ENCODE measurements at places on chromosomes 5 and 9.
A peak's percentile ranks its signal among the peaks of the same experiment; 100 is the strongest.

DNA sequence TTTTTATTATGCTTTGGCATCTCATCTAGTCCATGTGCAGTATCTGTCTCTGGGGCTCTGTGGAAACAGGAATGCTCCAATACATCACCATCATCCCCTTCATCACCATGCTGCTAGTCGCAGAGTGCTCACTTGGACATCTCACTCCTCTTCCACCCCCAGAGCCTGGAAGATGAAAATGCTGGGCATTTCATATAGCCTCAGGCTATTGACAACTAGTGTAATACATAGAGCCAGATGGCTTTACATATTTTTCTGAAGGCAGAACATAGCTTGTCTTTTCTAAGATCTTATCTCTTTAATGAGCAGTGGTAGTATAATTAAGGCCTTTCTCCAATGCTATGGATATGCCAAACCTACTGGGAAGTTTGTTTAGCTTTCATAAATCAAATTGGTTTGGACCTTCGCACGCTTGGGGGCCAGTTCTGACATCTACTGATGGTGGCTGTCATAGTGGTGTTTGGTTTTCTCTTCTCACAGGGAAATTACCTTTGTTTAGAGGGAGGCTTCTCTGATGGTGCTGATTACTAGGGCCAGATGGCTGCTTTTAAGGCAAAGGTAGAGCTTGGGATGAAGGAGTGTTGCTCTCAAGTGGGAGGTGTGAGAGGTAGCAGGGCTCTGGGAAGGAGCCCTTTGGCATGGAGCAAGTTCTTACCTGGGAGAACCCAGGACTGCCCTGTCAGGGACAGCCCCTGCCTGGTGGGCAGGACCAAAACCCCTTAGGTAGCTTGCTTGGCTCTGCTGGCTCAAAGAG lies 63.1 kb upstream of the CXCL14 start:
- no peak for DNase-seq

DNA sequence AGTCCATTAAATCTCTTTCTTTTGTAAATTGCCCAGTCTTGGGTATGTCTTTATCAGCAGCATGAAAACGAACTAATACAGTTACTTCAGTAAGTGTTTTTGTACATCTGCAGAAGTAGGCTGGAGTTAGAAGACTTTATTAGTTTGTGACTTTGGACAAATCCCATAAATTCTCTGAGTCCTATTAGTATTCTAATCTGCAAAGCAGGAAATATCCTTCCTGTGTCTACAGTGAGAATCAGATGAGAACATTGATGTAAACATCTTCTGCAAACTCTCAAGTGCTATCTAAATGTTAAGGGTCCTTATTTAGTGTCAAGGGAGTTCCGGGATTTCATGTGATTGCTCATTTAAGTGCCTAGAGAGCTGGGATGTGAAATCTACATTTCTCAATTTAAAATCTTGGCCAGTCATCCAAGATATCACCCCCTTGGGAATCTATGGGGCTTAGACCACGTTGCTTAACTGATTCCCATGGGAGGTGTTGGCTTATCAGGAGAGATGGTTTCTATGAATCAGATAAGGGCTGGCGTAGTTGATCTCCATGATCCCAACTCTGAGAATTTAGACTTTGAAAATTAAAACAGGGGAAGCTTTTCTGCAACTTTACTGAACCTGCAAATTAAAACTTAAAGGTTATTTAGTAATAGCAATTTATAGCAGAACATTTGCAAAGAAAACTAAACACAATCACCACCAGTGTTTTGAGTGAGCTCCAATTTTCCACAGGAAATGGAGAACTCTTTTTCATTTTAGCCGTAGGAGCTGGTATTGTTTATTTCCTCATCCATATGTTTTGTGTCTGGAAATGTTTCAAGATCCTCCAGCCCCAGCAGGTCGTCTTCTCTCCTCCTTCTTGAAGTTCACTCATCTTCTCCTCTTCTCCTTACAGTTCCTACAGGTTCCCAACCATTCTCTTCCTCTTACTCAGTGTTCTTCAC lies 241.6 kb upstream of the CD180 start:
- no peak for DNase-seq

DNA sequence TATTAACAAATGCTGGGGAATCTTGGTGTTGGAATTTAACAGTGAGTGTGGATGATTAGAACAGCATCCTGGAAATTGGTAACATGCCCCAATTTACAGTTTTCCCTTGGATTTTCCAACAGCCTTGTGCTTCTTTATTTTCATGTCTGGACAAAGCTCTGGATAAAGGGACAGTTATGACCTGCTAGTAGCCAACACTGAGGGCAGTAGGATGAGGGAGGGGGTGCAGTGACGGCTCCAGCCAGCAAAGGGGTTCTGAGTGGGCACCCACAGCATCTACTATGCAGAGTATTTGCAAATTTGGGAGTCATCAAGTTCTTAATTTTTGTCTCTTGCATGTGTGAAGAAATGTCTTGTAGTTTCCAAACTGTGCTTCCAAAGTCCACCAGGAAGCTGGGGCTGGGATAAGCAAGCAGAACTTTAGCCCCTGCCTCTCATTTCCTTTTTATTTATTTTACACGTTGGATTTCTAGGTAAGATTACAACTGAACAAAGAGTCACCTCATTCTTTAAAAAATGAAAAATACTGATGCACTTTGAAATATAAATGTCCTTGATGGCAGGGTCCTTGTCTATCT lies 63.0 kb upstream of the SELENOP start:
- DNase-seq, result no peak

DNA sequence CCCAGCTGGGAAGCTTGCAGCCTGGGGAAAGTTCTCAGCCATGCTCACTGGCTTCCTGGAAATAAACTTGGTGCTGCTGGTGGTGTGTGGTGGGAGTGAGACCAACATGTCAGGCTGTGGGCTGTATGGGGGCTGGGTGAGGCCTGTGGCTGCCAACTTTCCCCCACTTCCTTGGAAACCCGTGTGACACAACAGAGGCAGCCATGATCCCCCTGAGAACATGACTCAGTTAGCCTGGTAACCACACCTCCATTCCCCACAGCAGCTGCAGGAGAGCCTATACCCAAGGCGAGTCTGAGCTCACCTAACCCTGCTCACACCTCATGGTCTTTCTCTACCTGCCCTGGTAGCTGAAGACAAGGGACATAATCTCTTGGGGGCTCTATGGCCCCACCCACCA lies 72.7 kb upstream of the RGMB start:
- DNase-seq, result peak; percentile 20

- no peak for DNase-seq
These were observed 54.6 kb downstream of the FGF10 start for GRCh38 chr5:44334622-44335021.

DNA sequence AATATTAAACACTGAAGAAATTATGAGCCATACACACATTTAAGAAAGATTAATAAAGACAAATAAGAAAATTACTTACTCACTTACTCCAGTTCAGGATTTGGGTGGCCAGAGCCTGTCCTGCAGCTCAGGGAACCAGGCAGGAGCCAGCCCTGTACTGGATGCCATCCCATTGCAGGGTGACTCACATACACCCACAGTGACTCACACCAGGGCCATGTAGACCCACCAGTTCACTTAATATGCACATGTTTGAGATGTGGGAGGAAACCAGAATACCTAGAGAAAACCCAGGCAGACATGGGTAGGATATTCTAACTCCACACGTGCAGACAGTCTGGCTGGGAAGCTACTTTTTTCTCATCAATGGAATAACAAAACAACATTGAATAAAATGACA lies 49.6 kb upstream of the ADRB2 start:
- DNase-seq, result peak; percentile 45
